ENCODE measurements at places on chromosomes 7 and 10. TPM values are rescaled to one million over a fixed set of nuclear protein-coding genes. Genes with fewer than 3 reads are reported as not detected.

- peaks cover 2% of the 10 kb centered on the region for H3K27me3 ChIP-seq
- no peak for DNase-seq
- peaks cover 10% of the 10 kb centered on the region for H3K4me1 ChIP-seq
- H3K36me3 ChIP-seq, result no peaks in the 10 kb centered on the region
Observed at GRCh38 chr7:129166745-129167144, 21.7 kb upstream of the SMO start.

The IFIT1B gene
- not detected for total RNA-seq

DNA sequence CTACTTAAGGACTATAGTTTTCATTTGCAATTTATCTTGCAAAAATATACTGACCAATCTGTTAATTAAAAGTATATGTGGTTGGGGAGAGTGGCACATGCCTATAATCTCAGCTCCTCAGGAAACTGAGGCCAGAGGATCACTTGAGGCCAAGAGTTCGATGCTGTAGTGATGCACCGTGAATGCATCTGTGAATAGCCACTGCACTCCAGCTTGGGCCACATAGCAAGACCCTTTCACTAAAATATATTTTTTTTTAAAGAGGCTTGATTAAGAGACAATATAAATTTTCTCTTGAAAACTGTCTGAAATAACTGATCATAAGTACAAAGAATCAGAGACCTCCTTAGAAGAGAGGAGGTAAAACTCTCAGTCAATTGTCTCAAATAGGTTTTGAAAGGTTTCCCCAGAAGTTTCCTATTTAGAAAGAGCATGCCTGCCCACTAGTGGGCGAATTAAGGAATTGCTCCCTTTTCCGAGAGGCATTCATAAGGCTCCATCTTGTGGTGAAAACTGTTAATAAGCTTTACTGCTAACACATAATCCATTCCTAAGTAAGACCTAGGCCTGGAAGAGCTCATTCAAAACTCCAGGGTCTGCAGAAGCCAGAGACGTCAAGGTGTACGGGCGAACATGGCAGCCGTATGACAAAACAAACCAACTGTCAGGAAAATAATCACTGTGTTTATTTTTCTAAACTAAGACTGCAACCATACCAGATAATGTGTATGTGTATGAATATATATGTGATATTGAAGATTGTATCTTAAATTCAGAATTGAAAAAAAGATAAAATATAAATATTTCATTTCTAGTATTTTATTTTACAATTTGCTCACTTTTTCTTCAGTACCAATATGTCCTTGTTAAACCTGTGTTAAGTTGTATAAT, 6.8 kb upstream of the TAS2R40 start:
- H3K4me1 ChIP-seq, result no peaks in the 10 kb centered on the region
- H3K4me3 ChIP-seq, result no peak overlapping the region
- H3K27me3 ChIP-seq, result no peaks in the 10 kb centered on the region
- no peak overlapping the region for H3K27ac ChIP-seq
- H3K36me3 ChIP-seq, result no peaks in the 10 kb centered on the region

- H3K27ac ChIP-seq, result no peak overlapping the region
- H3K4me1 ChIP-seq, result no peaks in the 10 kb centered on the region
- no peak for DNase-seq
- no peaks in the 10 kb centered on the region for H3K36me3 ChIP-seq
- no peak overlapping the region for H3K4me3 ChIP-seq
Observed at GRCh38 chr10:60910543-60910942, 33.4 kb downstream of the RHOBTB1 start.

GRCh38 chr10:95431900-95432342, 129.2 kb downstream of the SORBS1 start:
- no peaks in the 10 kb centered on the region for H3K27me3 ChIP-seq
- no peaks in the 10 kb centered on the region for H3K36me3 ChIP-seq
- H3K27ac ChIP-seq, result no peak overlapping the region
- H3K4me3 ChIP-seq, result no peak overlapping the region
- no peaks in the 10 kb centered on the region for H3K4me1 ChIP-seq

- no peak for DNase-seq
- H3K27ac ChIP-seq, result no peak overlapping the region
- no peaks in the 10 kb centered on the region for H3K36me3 ChIP-seq
- no peaks in the 10 kb centered on the region for H3K4me1 ChIP-seq
- H3K4me3 ChIP-seq, result no peak overlapping the region
- no peaks in the 10 kb centered on the region for H3K27me3 ChIP-seq
Observed at GRCh38 chr10:80718024-80718423, 180.3 kb downstream of the SH2D4B start.

DNA sequence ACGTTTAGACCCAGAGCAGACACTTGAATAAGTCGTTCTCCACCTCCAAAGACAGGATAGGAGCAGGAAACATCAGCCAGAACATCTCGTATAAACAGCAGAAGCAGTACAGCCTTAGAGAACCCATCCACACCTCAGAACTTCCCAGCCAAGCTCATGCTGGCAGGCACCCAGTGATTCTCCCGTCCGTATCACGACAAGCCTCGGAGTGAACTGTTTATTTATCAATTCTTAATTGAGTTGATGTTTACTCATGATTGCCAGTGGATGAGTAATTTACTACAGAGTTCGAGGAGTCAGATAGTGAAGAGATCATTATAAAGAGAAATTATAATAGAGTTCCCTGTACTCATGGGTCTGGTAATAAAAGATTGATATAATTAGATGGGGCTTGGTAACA, 811.5 kb downstream of the LRMDA start:
- no peaks in the 10 kb centered on the region for H3K27me3 ChIP-seq
- H3K27ac ChIP-seq, result no peak overlapping the region
- no peak for DNase-seq
- no peaks in the 10 kb centered on the region for H3K36me3 ChIP-seq

DNA sequence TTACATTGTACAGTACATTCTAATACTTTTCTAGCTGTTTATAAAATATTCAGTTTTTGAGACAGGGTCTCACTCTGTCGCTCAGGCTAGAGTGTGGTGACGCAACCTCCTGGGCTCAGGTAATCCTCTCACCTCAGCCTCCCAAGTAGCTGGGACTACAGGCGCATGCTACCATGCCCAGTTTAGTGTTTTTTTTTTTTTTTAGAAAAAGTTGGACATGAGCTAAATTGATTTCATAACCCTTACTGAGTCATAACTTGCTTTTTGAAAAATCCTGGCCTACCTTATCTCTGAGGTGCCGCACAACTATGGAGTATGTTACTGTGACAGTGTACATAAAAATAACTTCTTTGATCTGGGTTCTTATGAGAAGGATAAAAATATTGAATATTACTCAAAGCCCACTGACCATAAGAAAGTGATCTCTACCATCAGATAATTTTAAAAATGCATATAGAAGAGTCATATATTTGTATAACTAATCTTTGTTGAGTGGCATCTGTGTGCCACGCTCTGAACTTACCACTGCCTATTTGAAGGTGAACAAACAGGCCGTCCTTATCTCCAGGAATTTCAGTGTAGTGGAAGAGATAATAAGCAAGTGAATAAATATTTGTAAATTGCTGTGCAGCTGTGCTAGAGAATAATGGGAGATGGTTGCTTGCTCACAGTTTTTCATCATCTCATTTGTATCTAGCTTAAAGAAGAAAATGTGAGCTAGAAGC, 73.2 kb downstream of the PPP1R9A start:
- H3K27me3 ChIP-seq, result no peaks in the 10 kb centered on the region
- no peak overlapping the region for H3K27ac ChIP-seq
- no peak overlapping the region for H3K4me3 ChIP-seq
- H3K36me3 ChIP-seq, result no peaks in the 10 kb centered on the region
- H3K4me1 ChIP-seq, result no peaks in the 10 kb centered on the region
